ENCODE measurements at places on chromosomes 4 and X.

- DNase-seq, result no peak
Measured at GRCh38 chr4:159150821-159151390, 48.0 kb downstream of the RAPGEF2 start.

GRCh38 chr4:52372269-52372668 lies 286.8 kb downstream of the USP46 start:
- DNase-seq, result no peak

DNA sequence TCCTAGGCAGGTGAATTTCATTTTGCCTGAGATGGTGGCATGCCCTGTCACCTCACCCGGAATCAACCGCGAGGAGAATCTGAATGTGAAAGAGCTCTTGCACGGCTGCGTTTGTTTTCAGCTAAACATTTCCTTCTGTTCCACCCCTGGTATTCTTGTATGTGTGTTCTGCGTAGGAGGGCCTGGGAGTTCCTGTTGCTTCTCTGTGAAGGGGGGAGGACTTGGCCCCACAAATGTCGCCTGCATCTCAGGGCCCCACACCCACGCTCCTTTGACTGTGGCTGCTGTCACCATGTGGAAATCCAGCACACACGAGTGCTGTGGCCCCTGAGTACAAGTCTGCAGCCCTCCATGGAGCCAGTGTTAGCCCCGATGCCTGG lies 45.8 kb upstream of the CLCN4 start:
- no peak for DNase-seq

- no peak for DNase-seq
Measured at GRCh38 chrX:110966839-110967238, 129.2 kb upstream of the PAK3 start.

Measured in left hindlimb (tissue), 1 donor.